ENCODE measurements at places on chromosomes 1 and 21.

- DNase-seq = no peak
Measured at GRCh38 chr1:34268311-34268954, 91.7 kb downstream of the C1orf94 start.

GRCh38 chr1:211532088-211532444, 40.1 kb upstream of the RD3 start:
- DNase-seq = no peak

GRCh38 chr1:40382108-40382460, 8.6 kb downstream of the SMAP2 start:
- DNase-seq = no peak

- DNase-seq = no peak
Measured at GRCh38 chr1:109242387-109242786, 7.0 kb upstream of the CELSR2 start.

DNA sequence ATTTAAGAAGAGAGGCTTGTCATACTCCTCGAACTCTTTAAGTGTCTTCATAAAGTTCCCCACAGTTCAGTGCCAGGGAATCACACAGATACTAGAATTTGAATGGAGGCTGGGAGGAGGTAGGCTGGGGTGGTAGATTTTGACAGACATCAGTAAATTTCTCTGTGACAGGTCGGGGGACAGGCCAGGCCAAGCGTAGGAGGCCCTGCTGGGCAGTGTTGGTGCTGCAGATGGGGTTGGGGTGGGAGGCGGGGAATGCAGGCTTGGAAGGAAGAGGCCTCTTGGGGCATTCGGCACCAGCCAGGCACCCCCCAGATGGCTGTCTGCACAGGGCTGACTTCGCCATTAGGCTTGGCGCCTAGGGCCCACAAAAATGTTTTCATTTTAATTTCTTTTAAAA, 84.0 kb downstream of the MAN1C1 start:
- DNase-seq = no peak

DNA sequence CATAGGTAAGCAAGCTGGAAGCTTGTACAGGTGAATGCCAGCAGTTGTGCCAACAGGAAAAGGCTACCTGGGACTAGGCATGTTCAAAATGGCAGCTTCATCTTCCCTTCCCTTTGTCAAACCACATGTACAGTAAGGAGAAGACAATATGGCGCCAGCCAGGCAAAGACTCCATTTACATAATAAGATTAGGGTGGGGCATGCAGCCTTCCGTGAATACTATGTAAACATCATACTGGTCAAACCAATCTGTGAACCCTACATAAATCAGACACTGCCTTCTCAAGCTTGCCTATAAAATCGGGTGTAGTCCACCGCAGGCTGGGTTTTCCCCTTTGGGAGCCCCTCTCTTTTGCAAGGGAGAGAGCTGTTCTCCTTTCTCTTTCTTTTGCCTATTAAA, 24.6 kb downstream of the ATF3 start:
- DNase-seq = no peak

DNA sequence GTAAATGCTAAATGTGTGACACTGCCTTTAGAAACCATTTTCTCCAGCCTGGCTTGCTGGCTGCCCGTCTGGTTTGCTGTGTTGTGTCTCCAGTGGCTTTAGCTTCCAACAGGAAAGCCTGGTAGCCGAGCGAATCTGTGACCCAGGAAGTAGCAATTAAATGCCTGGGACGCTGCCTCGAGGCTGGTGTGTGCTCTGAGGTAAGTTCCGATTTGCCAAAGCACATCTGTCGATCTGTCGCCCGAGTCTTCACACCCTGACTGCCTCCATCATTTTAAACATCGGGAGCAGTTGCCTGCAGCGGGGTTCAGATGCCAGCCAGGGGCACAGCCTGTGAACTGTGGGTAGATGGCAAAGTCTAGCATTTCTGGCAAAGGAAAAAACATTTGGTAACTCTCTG, 2.2 kb downstream of the MIB2 start:
- DNase-seq = no peak

DNA sequence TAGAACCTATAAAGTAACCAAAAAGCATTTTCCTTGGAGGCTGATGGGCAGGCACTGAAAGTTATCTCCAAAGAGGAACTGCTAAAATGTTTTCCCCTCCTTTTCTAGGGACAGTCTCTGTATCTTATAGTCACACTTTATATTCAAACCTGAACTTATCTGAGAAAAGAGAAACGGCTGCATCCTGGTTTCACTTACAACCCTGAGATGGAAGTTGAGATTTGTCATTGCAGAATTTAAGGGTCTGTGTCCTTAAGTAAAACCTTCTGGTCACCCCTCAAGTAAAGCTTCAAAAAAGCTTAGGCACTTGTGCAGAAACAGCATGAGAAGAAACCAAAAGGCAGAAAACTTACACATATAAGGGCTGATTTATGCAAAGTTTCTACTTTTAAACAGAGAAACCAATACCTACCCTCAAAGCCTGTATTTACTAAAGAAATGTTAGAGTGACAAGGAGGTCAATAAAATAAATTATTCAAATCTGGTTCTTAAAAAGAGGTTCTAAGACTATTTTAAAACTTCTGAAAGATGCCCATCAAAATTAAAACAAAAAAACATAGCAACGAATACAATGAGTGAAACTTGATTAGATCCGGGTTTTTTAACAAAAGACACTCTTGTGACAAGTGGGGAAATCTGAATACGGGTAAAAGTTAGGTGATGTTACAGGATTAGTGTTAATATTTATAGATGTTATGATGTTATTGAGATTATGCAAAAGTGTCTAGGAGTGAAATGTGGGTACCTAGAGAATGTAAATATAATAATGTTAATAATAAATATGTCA, 9.9 kb downstream of the CD58 start:
- DNase-seq = no peak

- DNase-seq = no peak
Measured at GRCh38 chr21:41045534-41046268, 122.3 kb upstream of the BACE2 start.

GRCh38 chr1:194355488-194356106, 1169.2 kb upstream of the B3GALT2 start:
- DNase-seq = no peak

- DNase-seq = no peak
Measured at GRCh38 chr1:104295511-104295910, 545.8 kb downstream of the AMY1C start.

- no peak for DNase-seq
Measured at GRCh38 chr1:207218512-207219362, 102.7 kb upstream of the CD55 start.

- DNase-seq = no peak
Measured at GRCh38 chr1:41514381-41514780, 29.9 kb upstream of the EDN2 start.

DNA sequence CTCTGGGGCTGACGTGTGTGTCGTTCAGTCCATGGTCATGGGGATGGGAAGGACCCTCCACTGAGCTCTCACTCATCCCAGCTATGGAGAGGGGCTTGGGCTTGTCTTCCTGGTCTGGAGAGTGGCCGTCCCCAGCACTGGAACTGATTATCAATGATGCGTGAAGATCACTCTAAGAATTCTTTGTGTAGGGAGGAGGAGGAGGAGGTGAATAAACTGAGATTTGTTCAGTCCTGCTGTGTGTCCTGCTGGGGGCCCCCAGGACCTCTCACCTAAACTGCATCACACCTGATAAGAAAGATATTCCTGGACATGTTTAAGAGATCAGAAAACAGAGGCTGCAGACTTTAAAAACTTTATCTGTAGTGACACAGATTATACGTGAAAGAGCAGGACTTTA, 21.2 kb downstream of the RHOU start:
- no peak for DNase-seq

DNA sequence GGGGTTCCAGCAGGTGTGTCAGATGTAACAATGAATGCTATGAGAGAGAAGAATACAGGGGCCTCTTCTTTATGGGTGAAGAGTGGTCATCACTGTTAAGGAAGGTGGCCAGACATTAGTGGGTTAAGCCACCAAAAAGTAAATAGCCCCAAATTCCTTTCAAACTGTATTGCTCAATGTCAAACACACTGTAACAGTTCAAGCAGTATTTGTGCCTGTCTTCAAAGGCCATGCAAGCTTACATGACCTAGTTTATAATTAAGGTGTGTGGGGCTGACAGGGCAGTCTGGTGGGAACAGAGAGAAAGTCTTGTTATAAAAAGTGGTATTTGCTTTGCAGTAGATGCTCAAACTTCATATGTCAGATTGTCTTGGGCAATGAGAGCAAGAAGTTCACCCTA, 18.5 kb downstream of the CHIT1 start:
- no peak for DNase-seq

DNA sequence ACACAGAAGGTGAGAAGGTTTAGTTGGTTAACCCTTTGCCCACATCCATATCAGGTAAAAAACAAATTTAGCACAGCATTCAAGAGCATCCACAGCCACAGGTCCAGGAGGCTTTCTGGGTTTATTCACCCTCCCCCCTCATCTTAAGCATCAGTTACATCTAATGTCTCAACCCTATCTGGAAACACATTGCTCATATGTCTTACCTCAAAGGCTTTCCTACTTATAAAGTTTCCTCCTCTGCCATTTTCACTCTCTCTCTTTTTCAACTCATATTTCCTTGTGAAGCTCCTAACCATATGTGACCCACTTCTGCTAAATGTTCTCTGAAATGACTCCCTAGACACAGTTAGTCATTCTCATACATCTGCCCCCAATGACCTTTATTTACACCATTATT, 47.9 kb upstream of the RUNX1 start:
- no peak for DNase-seq

- no peak for DNase-seq
Measured at GRCh38 chr1:62046927-62047326, 147.7 kb upstream of the L1TD1 start.

DNA sequence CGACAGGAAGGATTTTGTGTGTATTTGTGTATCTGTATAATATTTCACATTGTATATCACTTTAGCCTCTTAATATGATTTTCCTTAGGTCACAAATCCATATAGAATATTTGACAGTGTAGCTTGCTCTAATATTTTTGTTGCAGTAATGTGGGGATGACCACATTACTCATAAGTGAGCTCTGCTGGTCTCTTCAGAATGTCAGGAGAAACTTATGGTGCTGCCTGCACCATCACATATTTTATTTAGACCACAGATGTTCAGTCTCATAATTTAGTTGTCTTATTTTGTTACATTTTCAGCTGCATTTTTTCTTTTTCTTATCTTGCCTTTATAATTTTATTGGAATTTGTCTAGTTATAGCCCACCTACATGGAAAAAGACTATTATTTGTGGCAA, 205.3 kb downstream of the PBX1 start:
- DNase-seq = no peak
